ENCODE measurements at places on chromosomes 5 and 9.

GRCh38 chr5:180605554-180606214, 14.4 kb upstream of the SCGB3A1 start:
- DNase-seq = no peak

GRCh38 chr5:553874-554273, 29.6 kb upstream of the SLC9A3 start:
- DNase-seq = no peak

GRCh38 chr9:109776391-109776790, 3.6 kb upstream of the PALM2AKAP2 start:
- DNase-seq = no peak

GRCh38 chr5:11324521-11325289, 563.7 kb upstream of the DAP start:
- DNase-seq = no peak

GRCh38 chr9:131739959-131740648, at the start of gene RAPGEF1:
Gene RAPGEF1 (minus strand): TSS chr9:131740076. CDS start chr9:131739830, 246 bp downstream.
- no peak for DNase-seq

DNA sequence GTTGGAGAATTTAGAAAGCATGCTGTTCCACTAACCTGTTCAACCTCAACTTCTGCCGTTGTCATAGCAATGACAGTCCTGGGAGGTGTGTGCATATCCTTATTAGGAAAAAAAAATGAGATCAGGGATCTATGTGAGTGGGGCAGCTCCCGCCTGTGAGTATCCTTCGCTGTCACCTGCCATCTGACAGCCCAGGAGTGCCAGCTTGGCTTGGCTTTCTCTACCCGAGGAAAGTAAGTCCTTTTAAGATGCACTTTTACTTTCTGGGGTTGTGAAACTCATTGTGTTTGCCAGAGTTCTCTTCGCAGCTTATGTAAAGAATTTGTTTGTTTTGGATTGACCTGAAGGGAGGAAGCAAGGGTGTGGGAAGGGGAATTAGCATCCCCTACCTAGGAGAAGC, 21.8 kb downstream of the PCDHAC2 start:
- no peak for DNase-seq

DNA sequence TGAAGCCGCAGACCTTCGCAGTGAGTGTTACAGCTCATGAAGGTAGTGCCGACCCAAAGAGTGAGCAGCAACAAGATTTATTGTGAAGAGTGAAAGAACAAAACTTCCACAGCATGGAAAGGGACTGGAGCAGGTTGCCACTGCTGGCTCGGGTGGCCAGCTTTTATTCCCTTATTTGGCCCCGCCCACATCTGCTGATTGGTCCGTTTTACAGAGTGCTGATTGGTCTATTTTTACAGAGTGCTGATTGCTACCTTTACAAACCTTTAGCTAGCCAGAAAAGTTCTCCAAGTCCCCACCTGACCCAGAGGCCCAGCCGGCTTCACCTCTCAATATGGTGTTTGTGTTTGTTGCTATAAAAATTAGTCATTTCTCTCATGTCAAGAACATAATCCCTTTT, 49.7 kb downstream of the RECK start:
- no peak for DNase-seq

DNA sequence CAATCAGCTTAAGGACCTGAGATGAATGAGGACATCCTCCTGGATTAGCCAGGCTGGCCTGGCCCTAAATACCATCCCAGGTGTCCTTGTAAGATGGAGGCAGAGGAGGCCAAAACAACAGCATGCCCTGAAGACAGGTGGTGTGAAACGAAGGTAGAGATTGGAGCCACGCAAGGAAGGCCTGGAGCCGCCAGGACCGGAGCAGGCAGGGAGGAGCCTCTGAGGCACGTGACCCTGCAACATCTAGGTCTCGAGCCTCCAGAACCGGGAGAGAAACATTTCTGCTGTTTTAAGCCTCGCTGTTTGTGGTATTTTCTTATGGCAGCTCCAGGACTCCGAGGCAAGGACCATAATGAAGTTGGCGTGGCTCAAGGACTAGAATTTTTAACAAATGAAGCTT, 9.7 kb upstream of the COL5A1 start:
- DNase-seq = no peak

- DNase-seq = no peak
Measured at GRCh38 chr5:159781626-159782157, 134.6 kb upstream of the ADRA1B start.

- DNase-seq = no peak
Measured at GRCh38 chr5:88727705-88728313, 155.2 kb downstream of the MEF2C start.

DNA sequence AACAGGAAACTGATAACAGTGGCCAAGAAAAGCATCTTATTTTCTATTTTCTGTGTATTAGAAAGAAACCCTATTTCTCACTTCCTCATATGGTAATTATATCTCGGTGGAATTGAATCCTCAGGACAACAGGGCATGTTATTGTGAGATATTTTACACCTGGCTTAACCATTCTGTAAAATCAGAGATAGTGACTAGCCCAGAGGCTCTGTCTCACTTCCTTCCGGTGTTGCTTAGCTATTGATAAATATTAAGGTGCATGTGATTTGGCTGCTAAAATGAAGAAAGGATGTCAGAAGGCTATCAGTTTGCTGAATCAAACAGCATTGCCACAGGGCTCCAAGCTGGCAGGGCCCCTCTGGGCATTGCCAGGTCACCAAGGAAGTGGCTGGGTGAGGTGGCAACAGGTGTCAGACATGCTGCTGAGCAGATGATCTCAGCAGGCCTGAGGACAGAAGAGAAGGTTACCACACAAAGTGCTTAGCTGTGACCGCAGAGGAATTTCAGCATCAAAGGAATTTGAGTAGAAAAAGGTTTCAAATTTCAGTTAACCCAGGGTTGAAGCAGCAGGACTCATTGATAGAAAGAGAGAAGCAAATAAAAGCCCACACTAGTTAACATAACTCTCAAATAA, 330.7 kb downstream of the PDE4D start:
- DNase-seq = no peak

GRCh38 chr5:9047932-9048331, 497.9 kb downstream of the SEMA5A start:
- DNase-seq = no peak

GRCh38 chr9:88775559-88775958, 215.7 kb upstream of the S1PR3 start:
- no peak for DNase-seq

GRCh38 chr5:1080432-1080831, 31.4 kb downstream of the SLC12A7 start:
- DNase-seq = no peak

- DNase-seq = no peak
Measured at GRCh38 chr5:42337607-42338006, 85.6 kb upstream of the GHR start.

GRCh38 chr9:69134412-69134811, 39.7 kb upstream of the TJP2 start:
- no peak for DNase-seq

All from CMK (cell line).